Peyer's patch (tissue), 4 donors: ENCODE measurements at places on chromosomes 11 and 22.

GRCh38 chr11:75576499-75576918 is 14.5 kb downstream of the SERPINH1 start:
- peak; percentile 76 for DNase-seq

GRCh38 chr11:42620796-42621195 is 691.0 kb upstream of the API5 start:
- no peak for DNase-seq

DNA sequence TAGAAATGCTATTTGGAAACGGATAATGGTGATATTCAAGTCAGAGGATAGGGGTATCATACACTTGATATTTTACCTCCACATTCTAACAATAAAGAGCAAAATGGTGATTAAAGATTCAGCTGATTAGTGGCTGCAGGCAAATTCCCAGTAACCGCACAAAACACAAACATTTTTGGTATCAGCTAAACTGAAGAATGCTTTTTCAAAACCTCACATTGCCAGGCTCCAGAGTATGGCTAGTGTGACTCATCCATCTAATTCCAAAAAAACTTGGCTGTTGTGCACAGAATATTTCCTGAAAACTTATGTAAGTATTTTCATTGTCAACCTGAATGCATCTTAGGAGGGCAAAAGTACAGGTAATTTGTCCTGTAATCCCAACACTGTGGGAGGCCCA is 10.9 kb downstream of the SRPRA start:
- no peak for DNase-seq

- DNase-seq, result no peak
Measured at GRCh38 chr11:47460571-47461235, 11.8 kb upstream of the RAPSN start.

GRCh38 chr11:130886704-130887103 is 29.6 kb downstream of the SNX19 start:
- DNase-seq, result no peak

DNA sequence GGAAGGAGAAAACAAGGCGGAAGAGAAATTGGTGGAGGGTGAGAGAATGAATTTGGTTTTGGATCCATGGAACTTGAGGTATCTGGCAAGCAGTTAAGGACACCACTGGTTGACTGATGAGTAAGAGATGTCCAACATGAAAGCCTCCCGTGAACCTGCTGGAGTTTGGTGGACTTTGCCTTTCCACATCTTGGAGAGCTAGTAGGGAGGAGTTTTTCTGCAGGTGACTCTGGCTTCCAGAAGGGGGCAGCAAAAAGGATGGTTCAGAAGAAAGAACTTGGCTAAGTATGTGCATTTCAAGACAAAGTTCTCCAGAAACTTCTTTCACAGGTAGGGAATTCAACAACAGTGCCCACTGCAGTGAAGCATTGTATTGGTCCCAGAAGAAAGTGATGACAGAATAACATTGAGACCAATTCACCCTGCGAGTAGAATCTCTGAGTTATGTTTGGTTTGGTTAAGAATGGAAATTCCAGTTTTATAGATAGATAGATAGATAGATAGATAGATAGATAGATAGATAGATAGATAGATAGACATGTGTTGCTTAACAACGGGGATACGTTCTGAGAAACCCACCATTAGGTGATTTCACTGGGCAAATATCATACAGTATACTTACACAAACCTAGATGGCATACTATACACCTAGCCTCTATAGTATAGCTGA is 28.5 kb downstream of the DCDC1 start:
- DNase-seq, result no peak

DNA sequence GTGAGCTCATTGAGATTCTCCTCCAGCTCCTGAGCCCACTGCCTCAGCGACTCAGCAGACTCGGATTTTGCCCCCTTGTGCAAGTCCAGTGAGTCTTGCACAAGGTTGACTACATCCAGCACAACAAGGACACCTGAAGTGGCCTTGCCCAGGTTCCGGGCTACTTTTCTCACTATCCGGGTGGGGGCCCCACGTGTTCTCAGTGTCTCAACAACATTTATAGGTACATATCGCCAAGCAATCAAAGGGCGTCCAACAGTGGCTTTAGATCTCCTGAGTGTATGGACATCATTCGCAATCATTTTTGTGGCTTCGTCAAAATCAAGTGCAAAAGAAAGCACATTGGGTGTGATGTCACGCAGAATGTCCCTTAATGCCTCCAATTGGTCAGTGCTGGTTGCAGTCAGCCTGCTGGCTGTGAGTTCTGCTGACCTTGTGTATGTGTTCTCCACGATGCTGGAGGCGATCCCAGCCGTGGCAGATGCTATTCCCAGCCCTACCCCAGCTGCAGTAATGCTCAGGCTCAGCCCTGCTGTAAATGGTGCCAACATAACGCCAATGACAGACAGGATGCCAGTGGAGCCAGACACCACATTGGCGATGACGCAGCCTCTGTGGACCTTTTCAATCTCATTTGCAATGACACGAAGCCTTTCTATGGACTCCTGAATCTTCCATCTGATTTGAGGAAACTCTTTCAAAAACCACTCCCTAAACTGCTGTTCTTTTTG is 10.3 kb downstream of the APOL4 start:
- no peak for DNase-seq

- peak; percentile 51 for DNase-seq
Measured at GRCh38 chr11:69539416-69540117, 58.1 kb downstream of the LINC01488 start.
